Naive thymus-derived CD8-positive, alpha-beta T cell (primary cell): ENCODE measurements at places on chromosomes 3 and 15.

DNA sequence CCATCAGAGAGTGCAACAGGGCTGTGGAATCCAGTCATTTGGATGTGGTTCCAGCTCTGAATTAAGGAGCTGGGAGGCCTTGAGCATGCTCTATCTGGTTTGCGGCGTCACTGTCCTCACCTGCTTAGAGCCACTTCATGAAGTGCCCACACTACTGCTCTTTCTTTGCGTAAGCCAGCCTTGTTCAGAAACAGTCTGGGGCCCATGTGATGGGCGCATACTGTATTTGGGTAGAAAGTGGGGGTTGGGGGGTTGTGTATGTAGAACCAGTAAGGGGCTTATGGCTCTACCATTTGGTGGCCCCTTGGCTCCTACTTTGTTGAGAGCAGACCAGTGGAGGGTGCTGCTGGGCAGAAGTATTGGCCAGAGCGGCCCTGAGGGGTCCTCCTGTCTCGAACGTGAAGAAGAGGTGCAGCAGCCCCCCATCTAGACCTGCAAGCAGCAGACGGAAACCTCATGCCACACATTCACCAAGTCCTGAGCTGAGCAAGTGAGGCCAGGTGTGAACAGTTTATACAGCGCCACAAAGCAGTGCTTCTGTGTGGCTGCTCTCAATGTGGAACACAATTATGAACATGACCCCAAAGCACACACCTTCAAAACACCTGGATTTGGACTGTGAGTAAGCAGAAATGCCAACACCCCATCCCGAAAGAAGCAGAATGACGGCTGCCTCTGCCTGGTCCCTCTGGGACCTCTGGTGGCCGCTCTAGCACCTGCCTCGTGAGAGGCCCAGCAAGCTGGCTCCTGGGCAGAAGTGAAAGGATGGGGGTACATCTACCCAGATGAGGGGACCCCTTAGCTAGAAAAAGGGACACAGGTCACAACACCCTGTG, 26.6 kb downstream of the SRPRB start:
- no peak for DNase-seq

GRCh38 chr3:139388821-139389551, 461 bp downstream of the COPB2 start:
- DNase-seq = peak; percentile 14

DNA sequence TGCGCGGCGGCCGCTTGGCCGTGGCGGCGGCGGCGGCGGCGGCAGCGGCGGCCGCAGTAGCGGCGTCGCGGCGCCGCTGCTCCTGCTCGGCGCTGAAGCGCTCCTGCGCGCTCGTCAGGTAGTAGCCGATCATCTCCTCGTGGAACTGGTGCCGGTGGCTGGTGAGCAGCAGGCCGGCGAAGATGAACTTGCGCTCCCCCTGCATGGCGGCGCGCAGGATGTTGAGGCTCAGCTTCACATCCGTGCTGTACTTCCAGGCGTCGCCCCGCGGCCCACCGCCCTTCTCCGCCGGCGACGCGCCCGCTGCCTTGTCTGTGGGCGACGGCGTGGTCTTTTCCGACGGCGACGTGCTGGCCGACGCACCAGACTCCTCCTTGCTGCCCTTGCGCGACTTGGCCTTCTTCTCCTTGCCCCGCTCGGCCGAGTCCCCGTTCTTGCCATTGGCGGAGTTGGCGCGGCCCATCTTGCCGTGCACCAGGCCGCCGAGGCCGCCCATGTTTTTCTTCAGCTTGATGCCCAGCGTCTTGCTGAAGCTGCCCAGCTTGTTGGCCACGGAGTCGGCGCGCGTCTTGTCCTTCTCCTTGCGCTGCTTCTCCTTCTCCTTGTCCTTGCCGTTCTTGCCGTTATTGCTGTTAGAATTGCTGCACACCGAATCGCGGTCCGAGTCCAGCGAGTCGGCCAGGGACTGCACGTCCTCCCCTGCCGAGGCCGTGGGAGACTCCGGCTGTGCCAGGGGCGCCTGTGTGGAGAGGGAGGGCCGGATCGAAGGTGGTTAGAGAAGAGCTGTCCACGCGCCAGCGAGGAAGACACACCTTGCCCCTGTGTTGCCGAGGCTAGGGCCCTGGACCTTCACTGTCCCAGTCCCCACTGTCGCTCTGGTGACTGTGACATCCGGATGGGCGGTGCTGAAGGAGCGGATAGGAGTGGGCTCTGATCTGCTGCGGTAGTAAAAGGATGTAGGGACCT, 157.6 kb downstream of the KLF13 start:
- DNase-seq = peak; percentile 37

DNA sequence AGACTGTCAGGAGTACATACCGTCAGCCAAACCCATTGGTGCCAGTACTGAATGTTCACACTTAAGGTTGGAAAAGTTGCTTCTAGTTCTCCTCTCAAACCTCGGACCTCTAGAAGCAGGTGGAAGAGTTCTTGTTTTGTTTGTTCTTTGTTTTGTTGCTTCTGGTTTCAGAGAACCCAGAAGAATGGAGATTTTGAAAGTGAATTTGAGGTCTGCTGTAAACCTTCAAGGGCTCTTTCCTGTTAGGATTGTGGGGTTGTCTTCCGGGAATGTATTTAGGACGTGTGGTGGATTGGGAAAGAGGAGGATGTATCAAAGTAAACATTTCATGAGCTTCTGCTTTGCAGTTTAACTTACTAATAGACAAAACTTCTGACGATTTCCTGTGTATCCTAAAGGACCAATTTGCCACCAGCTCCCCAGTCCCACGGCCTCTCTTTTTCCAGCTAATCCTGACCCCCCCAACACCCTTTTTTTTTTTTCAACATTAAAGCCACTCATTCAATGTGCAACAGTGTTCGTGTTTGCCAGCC, 50.3 kb downstream of the FILIP1L start:
- no peak for DNase-seq

GRCh38 chr3:49873623-49874022, 3.9 kb upstream of the CAMKV start:
- DNase-seq = no peak
